ENCODE measurements at places on chromosomes 13 and 19. TPM values are rescaled to one million over a fixed set of nuclear protein-coding genes. Genes with fewer than 3 reads are reported as not detected.

Gene GSX1
- not detected for total RNA-seq

Gene KLK8
- not detected for total RNA-seq

Gene OR10H3
- total RNA-seq = not detected

Gene TPTE2
- total RNA-seq = 0.16 TPM

Gene IQCN
- 0.45 TPM for total RNA-seq

DNA sequence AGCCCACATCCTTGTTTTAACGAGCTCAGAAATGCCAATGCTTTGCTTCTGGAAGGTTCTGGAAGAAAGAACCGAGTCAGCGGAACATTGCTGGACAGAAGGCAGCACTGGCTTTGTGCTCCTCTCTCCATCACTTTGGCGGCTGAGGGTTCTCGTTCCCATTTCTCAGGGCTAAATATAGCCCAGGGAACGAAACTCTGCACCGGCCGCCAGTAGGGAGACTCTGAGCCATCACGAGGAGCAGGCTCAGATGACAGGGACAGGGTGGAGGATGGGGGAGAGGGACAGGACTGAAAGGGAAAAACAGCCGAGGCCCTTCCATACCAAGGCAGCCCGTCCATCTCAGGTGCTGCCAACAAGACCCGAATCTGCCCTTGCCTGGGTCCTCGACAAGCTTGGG, 166.4 kb downstream of the CACNA1A start:
- no peak for DNase-seq

GRCh38 chr13:59750860-59751259, 412.9 kb downstream of the DIAPH3 start:
- DNase-seq = no peak

DNA sequence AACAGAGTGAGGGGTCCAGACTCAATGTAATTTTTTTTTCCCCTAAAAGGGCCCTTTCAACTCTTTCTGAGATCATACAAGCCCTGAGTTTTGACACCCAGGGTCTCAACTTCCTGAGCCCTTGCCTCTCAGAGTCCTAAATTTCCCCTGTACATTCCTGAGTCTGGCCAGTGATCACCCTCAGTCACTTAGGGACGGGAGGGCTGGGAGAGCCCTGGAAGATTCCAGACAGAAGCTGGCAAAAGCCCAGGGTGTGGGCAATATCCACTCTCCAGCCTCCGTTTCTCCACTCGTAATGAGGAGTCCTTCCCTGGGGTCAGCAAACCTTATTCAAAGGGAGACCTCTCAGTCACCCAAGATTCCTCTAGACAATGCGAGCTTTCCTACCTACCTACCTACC, 1.6 kb downstream of the PPP1R13L start:
- DNase-seq = no peak

GRCh38 chr13:99883805-99884204, 87.8 kb downstream of the ZIC5 start:
- no peak for DNase-seq

GRCh38 chr19:55015126-55015525, 22.9 kb downstream of the GP6 start:
- DNase-seq = no peak

GRCh38 chr19:45125975-45126493, 33.1 kb downstream of the PPP1R37 start:
- DNase-seq = peak; percentile 65

GRCh38 chr13:51270623-51271415, 48.6 kb downstream of the FAM124A start:
- no peak for DNase-seq

DNA sequence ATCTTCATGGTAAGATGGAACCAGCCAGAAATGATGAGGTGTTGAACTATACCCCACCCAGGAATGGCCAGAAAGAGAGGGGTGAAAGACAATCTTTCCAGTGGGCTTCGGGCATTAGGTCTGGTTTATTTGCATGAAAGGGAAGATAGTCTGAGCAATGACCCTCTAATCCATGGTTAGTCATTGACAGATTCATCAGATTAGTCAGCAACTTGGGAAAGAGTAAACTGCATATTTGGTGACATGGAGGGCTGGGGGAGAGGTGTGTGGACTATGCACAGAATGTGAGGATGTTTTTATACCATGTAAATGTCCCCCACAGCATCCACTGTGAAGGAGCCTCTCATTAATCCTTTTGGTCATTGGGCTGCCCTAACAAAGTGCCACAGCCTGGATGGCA, 30.1 kb upstream of the USP12 start:
- DNase-seq = no peak

- no peak for DNase-seq
These were observed 3.7 kb upstream of the ZNF552 start for GRCh38 chr19:57818378-57818777.

DNA sequence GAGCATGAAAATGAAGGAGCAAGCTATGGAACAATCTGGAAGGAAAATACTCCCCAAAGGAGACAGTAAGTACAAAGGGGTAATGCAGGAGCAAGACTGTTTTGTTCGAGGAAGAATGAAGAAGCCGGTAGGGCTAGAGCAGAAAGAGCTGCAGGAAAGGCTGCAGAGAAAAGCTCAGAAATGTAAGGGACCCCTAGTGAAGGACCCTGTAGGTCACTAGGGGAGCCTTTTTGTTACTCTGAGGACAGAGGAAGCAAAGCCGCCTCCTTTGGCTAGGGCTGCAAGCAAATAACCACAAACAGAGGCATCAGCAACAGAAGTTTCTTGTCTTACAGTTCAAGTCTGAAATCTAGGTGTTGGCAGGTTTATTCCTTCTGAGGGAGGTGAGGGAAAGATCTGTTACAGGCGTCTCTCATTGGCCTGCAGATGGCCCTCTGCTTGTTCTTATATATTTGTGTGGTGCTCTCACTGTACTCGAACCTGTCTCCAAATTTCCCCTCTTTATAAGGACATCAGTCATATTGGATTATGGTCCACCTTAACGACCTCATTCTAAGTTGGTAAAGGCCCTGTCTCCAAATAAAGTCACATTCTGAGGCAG, 362.3 kb downstream of the COG6 start:
- no peak for DNase-seq

- no peak for DNase-seq
These were observed 6.4 kb upstream of the CACTIN start for GRCh38 chr19:3632739-3633558.

DNA sequence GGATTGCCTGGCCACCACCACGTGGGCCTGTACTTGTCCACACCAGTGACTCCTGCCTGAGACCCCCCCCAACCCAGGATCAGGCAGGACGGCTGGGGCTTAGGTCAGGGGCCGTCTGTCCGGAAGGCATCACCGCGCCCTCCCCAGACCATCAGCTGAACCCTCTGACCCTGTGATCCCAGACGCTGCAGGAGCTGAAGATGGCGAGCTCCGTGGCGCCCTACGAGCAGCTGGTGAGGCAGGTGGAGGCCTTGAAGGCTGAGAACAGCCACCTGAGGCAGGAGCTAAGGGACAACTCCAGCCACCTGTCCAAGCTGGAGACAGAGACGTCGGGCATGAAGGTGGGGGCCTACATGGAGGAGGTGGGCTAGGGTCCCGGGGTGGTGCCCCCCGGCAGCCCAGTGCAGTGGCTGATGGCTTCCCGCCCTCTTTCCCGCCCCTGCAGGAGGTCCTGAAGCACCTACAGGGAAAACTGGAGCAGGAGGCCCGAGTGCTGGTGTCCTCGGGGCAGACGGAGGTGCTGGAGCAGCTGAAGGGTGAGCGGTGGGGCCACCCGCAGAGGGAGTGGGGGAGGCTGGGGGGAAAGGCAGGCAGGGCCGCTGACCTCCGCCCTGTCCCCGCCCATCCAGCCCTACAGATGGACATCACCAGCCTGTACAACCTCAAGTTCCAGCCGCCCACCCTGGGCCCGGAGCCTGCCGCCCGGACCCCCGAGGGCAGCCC, 3.0 kb downstream of the APC2 start:
- no peak for DNase-seq

- no peak for DNase-seq
These were observed 159.0 kb upstream of the IRS2 start for GRCh38 chr13:109945206-109945960.

DNA sequence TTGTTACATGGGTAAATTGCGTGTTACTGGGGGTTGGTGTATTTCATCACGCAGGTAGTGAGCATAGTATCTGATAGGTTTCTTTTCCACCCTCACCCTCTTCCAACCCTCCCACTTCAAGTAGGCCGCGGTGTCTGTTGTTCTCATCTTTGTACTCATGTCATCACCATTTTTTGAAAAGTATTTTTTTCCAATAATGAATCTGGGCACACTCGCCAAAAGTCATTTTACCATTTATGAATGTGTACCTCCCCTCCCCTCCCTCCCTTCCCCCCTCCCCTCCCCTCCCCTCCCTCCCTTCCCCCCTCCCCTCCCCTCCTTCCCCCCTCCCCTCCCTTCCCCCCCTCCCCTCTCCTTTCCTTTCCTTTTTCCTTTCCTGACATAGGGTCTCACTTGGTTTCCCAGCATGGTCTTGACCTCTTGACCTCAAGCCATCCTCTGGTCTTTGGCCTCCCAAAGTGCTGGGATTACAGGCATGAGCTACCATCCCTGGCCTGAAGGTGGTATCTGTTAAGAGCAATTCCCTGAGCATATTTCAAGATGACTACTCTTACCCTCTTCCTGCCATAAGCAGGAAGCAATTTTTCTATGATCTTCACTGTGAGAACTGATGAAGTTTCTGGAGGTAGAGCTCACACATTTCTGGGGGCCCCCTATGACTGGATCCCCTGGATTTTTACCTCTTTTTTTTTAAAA, 15.7 kb downstream of the ZNF627 start:
- DNase-seq = no peak

DNA sequence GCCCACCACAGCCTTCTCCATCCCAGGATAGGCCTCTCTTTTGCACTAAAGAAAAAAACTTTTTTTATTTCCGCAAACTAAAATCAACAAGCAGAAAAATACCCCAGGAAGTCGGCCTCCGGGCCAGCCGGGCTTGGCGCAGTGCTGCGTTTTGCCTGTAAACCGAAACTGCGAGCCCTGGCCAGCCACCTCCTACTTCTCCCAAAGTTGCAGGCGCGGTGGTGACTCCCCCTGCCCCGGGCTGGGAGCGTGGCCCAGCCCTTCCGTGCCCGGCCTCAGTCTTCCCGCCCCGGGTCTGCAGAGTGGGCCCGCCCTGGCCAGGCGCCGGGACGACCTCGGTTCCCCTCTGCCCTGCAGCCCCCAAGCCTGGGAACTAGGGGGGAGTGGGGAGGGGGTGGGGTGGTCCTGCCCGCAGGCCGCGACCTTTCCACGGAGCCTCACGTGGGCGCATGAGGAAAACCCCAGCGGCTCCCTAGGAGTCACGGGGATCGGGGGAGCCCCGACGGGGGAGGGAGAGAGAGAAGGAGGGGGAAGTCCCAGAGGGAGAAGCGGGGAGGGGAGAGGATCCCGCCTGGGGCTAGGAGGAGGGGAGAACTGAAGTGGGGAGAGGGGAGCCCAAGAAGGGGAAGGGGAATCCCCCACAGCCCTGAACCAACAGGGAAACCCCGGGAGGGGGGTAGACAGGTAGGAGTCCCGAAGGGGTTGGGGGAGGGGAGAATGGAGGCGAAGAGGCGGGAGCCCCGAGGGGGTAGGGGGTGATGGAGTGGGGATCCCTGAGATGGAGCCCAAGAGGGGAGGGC, 3.0 kb downstream of the GADD45B start:
- DNase-seq = peak; percentile 56

GRCh38 chr13:95707035-95707434, 30.1 kb downstream of the DNAJC3 start:
- no peak for DNase-seq

GRCh38 chr13:74706801-74707200, 572.6 kb upstream of the KLF12 start:
- DNase-seq = no peak

- peak; percentile 10 for DNase-seq
These were observed 529 bp downstream of the ZNF836 start for GRCh38 chr19:52170863-52171320.

GRCh38 chr13:21164631-21165030, 11.7 kb downstream of the SKA3 start:
- no peak for DNase-seq

DNA sequence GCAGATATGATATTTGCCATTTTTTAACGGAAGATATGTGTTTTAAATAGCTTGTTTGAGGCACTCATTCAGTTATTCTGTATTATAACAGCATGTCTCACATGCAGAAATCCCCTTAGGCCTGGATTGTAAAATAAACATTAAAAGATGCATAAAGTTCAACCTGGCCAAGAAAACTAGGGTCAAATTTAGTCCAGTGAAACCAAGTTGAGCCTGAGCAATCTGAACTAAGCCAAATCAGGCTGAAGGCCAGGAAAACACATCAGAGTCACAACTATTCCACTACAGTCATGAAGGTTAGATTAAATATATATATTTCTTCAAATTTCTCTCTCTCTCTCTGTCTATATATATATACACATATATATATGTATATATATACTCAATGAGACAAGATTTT, 504.8 kb downstream of the SLITRK1 start:
- DNase-seq = no peak
